ENCODE measurements at places on chromosomes 6 and 20.

- DNase-seq = no peak
These were observed 185.9 kb upstream of the SULF2 start for GRCh38 chr20:47971058-47971791.

DNA sequence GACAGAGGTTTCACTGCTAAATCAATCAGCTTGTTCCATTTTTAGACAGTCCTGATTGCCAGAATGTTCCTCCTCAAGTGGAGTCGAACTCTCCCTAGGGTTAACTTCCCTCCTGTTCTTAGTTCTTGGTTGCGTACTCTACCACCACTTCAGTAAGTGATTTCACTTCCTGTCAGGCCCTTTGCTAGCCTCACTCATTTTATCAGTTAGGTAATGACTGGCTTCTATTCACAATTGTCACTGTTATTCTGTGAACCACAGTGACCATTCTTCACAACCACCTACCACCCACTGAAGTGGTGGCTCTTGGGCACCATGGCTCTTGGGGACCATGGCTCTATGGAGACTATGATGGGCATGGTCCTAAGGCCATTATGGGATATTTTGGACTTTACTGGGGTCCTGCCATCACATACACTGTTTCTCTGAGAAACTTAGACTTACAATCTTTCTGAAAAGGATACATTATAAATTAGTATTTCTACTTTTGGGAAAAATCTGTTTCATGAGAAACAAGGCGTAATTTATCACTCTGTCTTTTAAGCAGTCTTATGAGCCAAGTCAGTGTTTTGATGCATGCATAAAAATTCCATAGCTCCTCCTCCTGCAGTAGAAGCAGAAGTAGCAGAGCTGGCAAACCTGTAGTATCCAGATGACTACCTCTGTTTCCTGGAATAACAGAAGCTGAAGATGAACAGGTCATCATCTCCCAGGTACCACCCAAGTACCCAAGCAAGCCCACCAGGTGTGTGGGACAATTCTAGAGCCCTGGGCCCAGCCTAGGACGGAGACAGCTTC is 66.3 kb downstream of the ATXN1 start:
- no peak for DNase-seq

DNA sequence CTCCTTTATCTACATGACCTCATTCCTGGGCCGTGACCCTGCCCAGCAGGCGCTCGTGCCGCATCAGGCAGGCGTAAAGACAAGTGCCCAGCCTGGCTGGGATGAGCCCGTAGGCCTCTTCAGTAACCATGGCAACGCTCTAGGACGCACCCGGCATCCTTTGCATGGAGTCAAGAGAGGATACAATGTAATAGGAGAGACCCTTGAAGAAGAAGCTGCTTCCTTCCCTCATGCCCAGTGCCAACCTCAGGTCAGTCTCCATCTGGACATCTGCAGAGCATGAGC is 5.0 kb upstream of the LSM14B start:
- no peak for DNase-seq

GRCh38 chr6:101394936-101395335 is 1.4 kb downstream of the GRIK2 start:
- no peak for DNase-seq

DNA sequence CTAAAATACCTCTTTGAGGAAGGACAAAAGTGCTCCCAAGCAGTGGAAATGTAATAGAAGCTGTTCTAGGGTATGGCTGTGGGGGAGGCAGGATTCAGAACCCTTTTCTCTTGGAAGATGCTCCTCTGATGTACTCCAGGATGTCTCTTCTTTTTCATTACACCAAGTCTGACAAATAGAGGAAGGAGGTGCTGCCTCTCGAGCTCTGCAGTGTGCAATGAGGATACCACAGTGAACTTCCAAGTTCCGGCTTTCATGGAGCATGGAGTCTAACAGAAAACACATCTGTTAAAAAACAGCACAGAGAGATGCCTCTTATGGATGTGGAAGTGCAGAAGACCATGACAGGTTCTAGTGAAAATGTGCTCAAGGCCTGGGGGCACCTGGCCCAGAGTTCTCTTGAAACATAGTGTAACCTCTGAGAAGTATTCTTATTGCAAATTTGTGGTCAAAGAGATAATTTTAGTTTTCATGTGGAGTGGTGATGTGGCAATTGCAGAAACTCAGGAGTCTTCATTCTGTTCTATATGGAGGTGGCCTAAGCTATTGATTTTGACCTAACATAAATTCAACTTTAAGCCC is 362.0 kb upstream of the CITED2 start:
- no peak for DNase-seq

GRCh38 chr6:101517632-101518031 is 124.1 kb downstream of the GRIK2 start:
- DNase-seq = no peak

DNA sequence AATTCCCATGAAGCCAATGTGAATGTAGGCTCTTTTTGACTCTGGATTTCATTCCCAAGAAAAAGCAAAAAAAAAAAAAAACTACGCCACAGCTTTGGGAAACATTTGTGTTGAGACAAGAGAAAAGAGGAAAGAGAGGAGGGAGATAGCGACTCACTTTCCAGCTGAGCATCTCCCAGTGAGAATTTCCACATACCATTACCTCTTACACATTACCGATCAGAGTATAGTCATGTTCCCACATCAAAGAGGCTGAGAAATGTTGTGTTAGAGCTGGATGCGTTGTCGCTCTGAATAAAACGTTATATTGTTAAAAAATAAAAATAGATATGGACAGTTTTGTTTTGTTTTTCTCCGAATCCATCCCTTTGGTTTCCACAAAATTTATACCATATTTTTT is 1019.3 kb upstream of the ADGRB3 start:
- DNase-seq = no peak

DNA sequence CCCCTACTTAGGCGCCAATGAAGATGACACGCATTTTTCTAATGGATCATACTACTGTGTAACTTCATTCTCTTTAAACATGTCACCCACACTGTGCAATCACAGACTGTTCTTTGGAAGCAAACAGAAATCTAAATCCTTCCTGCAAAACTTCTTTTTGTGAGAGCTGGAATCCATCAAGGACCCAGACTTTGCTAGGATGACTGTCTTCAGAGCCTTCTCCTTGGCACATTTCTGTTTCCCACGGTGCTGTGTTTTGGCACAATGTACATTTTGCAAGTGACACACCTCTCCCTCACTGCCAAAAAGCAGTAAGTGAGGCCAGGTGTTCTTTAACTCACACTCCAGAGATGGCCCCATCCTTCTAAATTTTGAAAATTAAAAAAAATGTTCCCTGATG is 21.7 kb upstream of the TAGAP start:
- no peak for DNase-seq

GRCh38 chr6:1789092-1789491 is 179.4 kb downstream of the FOXC1 start:
- DNase-seq = no peak

- no peak for DNase-seq
These were observed 91.0 kb downstream of the KCNQ5 start for GRCh38 chr6:72712910-72713309.

DNA sequence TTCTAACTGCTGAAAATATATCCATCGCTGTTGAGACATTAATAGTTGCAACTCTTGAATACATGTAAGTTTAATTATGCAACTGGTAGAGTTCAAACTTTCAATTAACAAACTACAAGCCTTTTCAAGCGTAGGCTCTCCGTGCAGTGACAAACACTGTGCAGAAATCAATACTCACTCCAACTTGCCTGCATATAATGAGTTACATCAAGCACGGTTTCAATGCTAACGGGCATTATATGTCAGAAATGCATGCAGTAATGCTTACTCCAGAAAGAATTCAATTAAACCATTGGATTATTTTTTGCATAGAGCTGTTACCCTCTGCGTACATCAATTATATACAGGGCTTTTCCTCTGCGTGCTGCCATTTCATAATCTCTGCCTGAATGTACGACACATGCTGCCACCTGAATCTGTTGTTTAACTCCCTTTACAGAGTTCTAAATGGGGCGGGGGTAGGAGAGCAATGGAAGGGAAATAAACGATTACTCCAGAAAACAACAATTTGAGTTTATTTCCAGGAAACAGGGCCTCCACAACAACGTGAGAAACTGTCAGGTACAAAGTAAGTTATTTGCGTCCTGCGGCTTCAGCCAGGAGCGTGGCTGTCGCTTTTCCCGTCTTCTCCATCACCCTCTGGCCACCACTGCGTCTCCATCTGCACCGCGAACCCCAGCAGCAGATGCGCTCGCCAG is 1.8 kb downstream of the PTPRK start:
- no peak for DNase-seq

Measured in activated CD8-positive, alpha-beta memory T cell treated with anti-CD3 and anti-CD28 coated beads for 1 hour (primary cell).